ENCODE measurements at places on chromosomes 12 and 14.

DNA sequence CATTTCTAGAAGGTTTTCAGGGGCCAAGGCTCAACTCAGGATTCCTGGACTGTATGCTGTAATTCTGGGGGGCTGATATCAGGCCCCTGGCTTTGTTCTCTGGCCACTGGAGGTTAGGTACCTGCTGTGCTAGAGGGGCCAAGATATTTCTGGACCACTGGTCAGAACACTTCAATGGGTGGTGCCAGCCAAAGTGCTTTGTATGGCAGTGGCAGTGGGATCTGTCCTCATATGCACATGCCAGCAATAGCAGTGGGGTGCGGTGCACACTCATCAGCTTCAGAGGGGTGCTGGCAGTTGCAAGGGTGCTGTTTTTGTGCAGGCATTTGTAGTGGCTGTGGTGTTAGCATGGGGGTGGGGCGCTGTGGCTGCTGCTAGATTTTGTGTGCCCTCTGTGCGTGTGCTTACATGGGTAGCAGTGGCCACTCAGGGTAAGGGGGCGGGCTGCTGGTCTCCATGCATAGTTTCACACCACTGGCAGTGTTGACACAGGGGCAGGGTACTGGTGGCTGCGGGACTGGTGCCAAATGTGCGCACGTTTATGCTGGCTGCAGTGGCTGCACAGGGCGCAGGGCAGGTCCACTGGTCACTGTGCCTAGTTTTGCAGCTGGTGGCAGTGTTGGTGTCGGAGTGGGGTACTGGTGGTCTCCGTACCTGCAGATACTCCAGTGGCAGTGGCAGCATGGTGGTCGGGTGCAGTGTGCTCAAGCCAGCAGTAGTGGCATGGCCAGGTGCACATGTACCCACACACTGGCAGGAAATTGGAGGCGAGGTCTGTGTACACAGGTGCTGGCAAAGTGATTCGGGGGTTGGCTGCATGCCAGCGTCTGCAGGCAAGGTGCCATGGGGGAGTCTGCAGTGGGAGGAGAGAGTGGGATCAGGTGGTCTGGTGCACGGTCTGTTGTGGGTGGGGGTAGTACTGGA, 12.6 kb downstream of the NOPCHAP1 start:
- DNase-seq = no peak

DNA sequence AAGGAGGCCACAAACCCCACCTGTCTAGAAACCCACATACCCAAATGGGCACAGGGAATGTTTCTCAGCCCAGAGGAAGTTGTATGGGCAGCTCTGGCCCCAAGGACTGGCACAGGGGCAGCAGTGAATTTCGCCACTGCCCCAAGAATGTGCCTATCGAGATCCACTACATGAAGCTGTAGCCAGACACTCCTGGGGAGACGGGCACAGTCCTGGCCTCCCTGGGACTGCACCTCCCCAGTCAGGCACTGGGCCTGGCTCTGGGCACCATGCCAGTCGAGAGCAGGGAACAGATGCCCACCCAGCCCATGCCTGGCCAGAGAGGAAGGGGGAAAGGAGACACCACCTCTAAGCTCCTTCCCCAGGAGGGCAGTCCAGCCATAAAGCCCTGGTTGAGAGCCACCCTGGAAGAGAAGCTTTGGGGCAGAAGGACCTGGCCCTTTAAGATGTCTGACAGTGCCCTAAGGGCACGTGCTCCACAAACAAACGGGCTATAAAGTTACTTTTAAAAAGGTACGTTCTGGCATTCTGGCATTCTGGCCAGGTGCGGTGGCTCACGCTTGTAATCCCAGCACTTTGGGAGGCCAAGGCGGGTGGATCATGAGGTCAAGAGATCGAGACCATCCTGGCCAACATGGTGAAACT, 8.4 kb downstream of the ADCY6 start:
- no peak for DNase-seq

DNA sequence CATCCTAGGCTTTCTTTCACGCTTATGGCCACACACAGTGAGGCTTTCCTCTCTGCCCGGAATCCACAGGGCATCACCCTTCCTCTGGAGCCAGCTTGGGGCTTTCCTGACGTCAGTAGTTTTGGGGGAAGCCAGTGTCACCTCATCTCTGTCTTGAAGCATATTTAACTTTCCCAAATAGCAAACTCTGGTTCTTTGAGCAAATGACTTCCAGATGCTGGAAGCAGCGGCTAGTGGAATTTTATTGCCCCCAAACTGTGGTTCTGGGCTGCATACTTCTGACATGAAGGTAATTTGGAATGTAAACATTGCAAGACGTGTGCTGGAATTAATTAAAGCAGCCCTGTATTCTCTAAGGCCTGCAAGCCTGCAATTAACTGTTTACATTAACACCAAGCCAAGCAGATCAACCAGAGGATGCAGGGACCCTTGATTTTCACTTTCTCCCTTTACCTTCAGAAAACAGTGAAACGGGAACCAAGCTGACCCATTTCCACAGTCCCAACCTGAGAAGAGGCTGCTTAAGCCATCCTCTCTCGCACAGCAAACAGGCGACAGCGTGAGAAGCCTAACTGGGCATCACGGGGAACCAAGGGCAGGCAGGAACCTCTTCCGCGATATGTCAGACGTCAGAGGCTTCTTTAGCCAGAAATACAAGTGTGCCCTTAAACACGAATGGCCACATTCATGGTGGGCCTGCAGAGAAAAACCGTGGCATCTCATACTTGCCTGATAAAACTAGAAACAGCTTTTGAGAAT, 258.4 kb downstream of the CACNA1C start:
- no peak for DNase-seq

DNA sequence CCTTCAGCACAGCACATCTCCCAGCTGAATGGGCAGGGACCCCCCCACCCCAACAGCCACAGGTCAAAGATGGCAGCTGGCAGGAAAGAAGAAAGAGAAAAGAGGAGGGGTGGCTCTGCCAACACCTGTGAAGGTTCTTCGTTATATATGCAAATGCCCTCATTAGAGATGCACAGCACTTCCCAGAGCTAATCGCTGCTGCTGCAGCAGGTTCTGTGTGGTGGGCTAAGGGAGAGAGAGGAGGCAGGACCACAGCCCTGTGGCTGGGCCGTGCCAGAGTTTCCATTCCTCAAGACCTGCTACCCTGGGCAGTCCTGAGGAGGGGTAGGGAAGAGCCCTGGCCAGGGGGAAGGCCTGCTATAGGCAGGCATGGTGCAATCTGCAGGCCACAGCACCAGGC, 28.7 kb downstream of the SMUG1 start:
- DNase-seq = no peak

DNA sequence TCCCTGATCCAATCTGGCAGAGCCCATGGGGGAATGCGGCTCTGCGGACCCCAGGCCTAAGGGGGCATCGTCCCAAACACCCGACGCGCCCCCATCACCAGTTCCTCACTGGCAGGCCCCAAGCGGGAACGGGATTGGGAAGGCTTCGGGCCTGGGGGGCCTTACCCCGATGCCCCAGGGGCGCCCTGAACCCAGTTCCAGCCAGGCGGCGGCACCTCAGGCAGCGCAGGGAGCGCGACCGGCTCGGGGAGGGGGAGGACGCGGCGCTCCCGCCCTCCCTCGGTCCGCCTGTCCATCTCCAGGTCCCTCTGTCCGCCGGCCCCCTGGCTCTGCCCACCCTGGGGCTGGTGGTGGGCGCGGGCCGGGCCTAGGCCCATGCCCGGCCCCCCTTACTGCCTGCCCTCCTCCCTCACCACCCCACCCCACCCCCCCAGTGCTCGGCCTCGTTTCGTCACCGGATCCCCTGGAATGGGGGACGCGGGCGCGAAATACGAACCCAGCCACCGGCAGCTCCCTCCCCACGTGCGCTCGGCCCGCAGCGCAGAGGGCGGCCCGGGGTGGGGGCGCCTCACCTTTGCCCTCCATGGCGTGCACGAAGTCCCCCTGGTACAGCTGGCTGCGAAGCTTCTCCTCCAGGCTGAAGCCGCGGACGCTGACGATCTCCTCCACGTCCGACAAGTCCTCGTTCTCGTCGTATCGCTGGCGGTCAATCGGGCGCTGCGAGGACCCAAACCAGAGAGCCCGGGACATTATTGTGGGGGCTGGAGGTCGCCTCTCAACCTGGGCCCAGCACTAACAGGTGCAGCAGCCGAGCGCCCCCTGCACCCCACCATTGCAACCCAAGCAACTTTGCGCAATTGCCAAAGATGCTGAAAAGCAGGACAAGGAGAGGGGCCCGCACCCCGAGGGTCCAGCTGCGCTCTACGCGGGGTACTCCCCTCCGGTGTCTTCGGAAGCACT, 2.3 kb downstream of the KDM2B start:
- no peak for DNase-seq

GRCh38 chr14:52314595-52315354, 663 bp downstream of the PTGER2 start:
- peak; percentile 10 for DNase-seq

Measured in WERI-Rb-1 (cell line).